ENCODE measurements at places on chromosomes 7 and 10. TPM values are rescaled to one million over a fixed set of nuclear protein-coding genes. Genes with fewer than 3 reads are reported as not detected.

- no peak overlapping the region for H3K27ac ChIP-seq
- DNase-seq, result no peak
- H3K27me3 ChIP-seq, result no peaks in the 10 kb centered on the region
- H3K36me3 ChIP-seq, result no peaks in the 10 kb centered on the region
These were observed 29.1 kb downstream of the CDCA7L start for GRCh38 chr7:21916629-21917028.

AMZ1 gene
- 0.39 TPM for total RNA-seq

CNNM2 gene
- total RNA-seq, result 5.4 TPM

DNA sequence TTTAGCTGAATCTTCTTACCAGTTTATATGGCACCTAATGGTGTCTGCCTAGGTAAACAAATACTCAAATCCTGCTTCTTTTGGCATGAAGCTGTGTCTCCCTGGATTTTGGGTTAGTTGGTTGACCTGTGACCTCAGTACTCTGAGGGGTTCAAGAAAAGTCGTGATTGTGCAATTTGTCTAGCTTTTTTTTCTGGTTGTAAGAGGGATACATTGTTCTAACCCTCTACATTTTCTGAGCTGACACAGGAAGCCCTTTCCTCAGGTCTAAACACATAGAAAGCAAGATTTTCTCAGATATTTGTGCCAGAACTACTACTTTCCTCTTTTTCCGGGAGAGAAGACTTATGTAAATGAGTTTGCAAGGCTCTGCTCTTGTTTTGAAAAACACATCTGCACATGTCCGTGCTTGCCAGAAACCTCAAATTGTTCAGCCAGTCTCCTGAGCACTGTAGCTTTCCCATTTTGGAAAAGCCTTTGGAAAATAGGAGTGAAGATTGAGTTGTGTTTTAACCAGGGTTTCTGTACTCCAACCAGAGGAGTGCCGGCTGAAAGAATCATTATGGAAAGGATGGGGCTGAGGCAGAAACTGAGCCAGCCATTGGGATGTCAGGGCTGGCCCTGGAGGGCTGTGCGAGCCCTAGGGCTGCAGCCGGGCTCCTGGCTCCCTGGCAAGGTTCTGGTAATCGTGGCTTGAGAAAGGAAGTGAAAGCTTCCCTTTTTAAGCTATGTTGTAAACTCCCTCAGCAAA is 31.3 kb upstream of the CXCL12 start:
- no peaks in the 10 kb centered on the region for H3K36me3 ChIP-seq
- H3K27me3 ChIP-seq, result no peaks in the 10 kb centered on the region
- no peak overlapping the region for H3K4me3 ChIP-seq
- H3K4me1 ChIP-seq, result no peaks in the 10 kb centered on the region

GCC1 gene
- 17.3 TPM for total RNA-seq

Measured in esophagus muscularis mucosa (tissue), 4 donors.